ENCODE measurements at places on chromosomes 7 and 10. TPM values are rescaled to one million over a fixed set of nuclear protein-coding genes. Genes with fewer than 3 reads are reported as not detected.

Gene COL1A2
- total RNA-seq, result not detected

Gene SNX8
- total RNA-seq, result 7.3 TPM

Gene NT5C3A
- 61.7 TPM for total RNA-seq

Gene CHN2
- total RNA-seq, result 1.7 TPM

Gene AZGP1
- not detected for total RNA-seq

Gene SKIDA1
- 0.10 TPM for total RNA-seq

Gene MMRN2
- 0.17 TPM for total RNA-seq

Gene VPS50
- total RNA-seq, result 41.2 TPM

Gene TPST1
- 1.2 TPM for total RNA-seq

Gene DNAJC1
- 23.2 TPM for total RNA-seq

Gene ACTL6B
- total RNA-seq, result not detected

Gene KLHDC10
- 16.8 TPM for total RNA-seq

Gene MUC12
- not detected for total RNA-seq

Gene ACBD7
- 0.39 TPM for total RNA-seq

Gene PDE6C
- not detected for total RNA-seq

Gene HK1
- 86.4 TPM for total RNA-seq

Gene LIPF
- not detected for total RNA-seq

Gene STEAP2
- total RNA-seq, result not detected

Gene SVIL
- 12.3 TPM for total RNA-seq

Gene LAMB4
- not detected for total RNA-seq

Gene UFSP1
- total RNA-seq, result 0.94 TPM

Gene ATOH7
- not detected for total RNA-seq

Gene VSTM4
- total RNA-seq, result not detected

Gene ZNF212
- total RNA-seq, result 14.2 TPM

Gene REEP3
- 18.6 TPM for total RNA-seq

Gene OLAH
- not detected for total RNA-seq

Gene RBM33
- 196 TPM for total RNA-seq

Gene ASB10
- total RNA-seq, result not detected

Gene LRRC72
- total RNA-seq, result not detected

Gene SOSTDC1
- not detected for total RNA-seq

Gene CH25H
- 1.6 TPM for total RNA-seq

Gene FGFR2
- 3.1 TPM for total RNA-seq

Gene SAMD9
- 42.4 TPM for total RNA-seq

Gene BICC1
- total RNA-seq, result 0.20 TPM

Gene CCDC172
- total RNA-seq, result not detected

Gene FAM13C
- not detected for total RNA-seq

Gene ASAH2B
- total RNA-seq, result 1.2 TPM

Gene ZNF503
- not detected for total RNA-seq

Gene ZNRF2
- 53.1 TPM for total RNA-seq

Gene FZD8
- total RNA-seq, result 0.12 TPM

Gene GRB10
- 2.3 TPM for total RNA-seq

Gene OPALIN
- not detected for total RNA-seq

Gene ANKRD30A
- total RNA-seq, result not detected

Gene PSTK
- 9.5 TPM for total RNA-seq

Gene BTBD16
- total RNA-seq, result not detected

Gene A1CF
- total RNA-seq, result not detected
